Fibroblast of skin of right quadriceps (primary cell): ENCODE measurements at places on chromosomes 6 and 20.
A peak's percentile ranks its signal among the peaks of the same experiment; 100 is the strongest.

- no peak for DNase-seq
Observed at GRCh38 chr6:109852713-109853112, 125.4 kb upstream of the GPR6 start.

GRCh38 chr6:162621246-162621645 lies 106.3 kb downstream of the PRKN start:
- peak; percentile 16 for DNase-seq

- DNase-seq: no peak
Observed at GRCh38 chr6:144696610-144697368, 411.7 kb downstream of the UTRN start.

DNA sequence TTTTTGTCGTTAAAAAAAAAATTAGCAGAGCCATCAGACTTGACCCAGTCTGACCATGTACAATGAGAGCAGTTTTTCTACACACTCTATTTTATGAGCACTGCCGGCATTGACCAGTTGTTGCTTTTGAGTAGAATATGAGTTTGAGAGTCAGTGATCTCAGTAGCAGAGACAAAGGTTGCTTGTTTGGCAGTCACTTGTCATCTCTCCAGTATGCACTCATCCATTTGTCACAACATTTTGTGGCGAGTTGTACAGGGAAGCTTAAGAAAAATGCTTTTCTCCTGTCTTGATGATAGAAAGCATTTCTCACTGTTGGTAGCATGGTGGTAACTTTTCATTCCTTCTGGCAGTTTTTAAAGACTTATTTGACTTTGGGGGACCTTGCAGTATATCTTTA lies 159.9 kb downstream of the MMS22L start:
- DNase-seq: no peak

- no peak for DNase-seq
Observed at GRCh38 chr6:39310542-39310941, 3.7 kb downstream of the KCNK17 start.

DNA sequence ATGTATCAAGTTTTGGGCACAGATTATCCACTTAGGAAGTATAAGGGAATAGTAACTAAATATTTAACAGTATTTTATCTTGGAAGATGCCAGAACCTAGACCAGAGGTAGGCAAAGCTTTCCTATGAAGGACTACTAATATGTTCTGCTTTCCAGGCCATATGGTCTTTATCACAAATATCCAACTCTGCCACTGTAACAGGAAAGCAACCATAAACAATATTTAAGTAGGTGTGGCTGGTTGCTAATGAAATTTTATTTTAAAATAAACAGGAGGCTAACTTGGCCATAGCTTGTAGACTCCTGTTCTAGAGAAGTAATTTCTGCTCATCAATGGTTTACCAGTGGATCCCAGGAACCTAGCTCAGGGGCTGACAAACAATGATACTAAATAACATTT lies 39.4 kb downstream of the NOL7 start:
- DNase-seq: no peak

GRCh38 chr6:163878698-163879097 lies 464.2 kb downstream of the QKI start:
- DNase-seq: no peak
